A549 treated with CpdA at 1 μM for 4 hours (cell line): ENCODE measurements at places on chromosomes 6 and 20. TPM values are rescaled to one million over a fixed set of nuclear protein-coding genes. Genes with fewer than 3 reads are reported as not detected.

The TMC2 gene
- total RNA-seq: not detected in 5 replicates

The SRSF3 gene
- 482 to 699 TPM (median 516 TPM) in 5 replicates for total RNA-seq

The TREML1 gene
- total RNA-seq: not detected in 5 replicates

The PPP1R11 gene
- total RNA-seq: 41.4 to 46.0 TPM (median 43.2 TPM) in 5 replicates

The KCNK5 gene
- total RNA-seq: 0.99 to 1.4 TPM (median 1.2 TPM) in 5 replicates

The C20orf202 gene
- total RNA-seq: 0.03 TPM in 1 of 5 replicates, not detected in the others

The RAMACL gene
- total RNA-seq: 0.05 to 0.23 TPM (median 0.12 TPM) in 5 replicates

The PDE10A gene
- total RNA-seq: 31.7 to 36.3 TPM (median 33.0 TPM) in 5 replicates

The CST5 gene
- total RNA-seq: not detected in 5 replicates

The HEY2 gene
- 0.06 TPM in 1 of 5 replicates, not detected in the others for total RNA-seq

The IP6K3 gene
- 0.05 to 0.14 TPM (median 0.09 TPM) in 3 of 5 replicates, not detected in the others for total RNA-seq

The ENPP1 gene
- total RNA-seq: 1.0 to 2.2 TPM (median 1.6 TPM) in 5 replicates

The DYNLT2 gene
- 0.47 to 0.78 TPM (median 0.55 TPM) in 5 replicates for total RNA-seq

The ELOVL4 gene
- total RNA-seq: 1.5 to 2.0 TPM (median 1.7 TPM) in 5 replicates

The CTCFL gene
- total RNA-seq: 0.12 TPM in 1 of 5 replicates, not detected in the others

The CLIC5 gene
- total RNA-seq: not detected in 5 replicates

The SOBP gene
- 0.93 to 1.2 TPM (median 1.1 TPM) in 5 replicates for total RNA-seq

The VWA7 gene
- 0.61 to 2.0 TPM (median 1.5 TPM) in 5 replicates for total RNA-seq

The TREML4 gene
- total RNA-seq: not detected in 5 replicates

The SYCP2 gene
- total RNA-seq: 0.24 to 1.1 TPM (median 0.54 TPM) in 5 replicates

The PRSS16 gene
- total RNA-seq: 3.1 to 4.7 TPM (median 4.0 TPM) in 5 replicates

The ADAM33 gene
- 0.05 to 0.06 TPM in 2 of 5 replicates, not detected in the others for total RNA-seq

The OPRM1 gene
- total RNA-seq: not detected in 5 replicates

The RIMS4 gene
- 1.0 to 1.7 TPM (median 1.6 TPM) in 5 replicates for total RNA-seq

The ULBP2 gene
- 2.9 to 3.9 TPM (median 3.7 TPM) in 5 replicates for total RNA-seq

The TFAP2B gene
- total RNA-seq: not detected in 5 replicates

The SLC35D3 gene
- total RNA-seq: 0.06 to 0.15 TPM (median 0.06 TPM) in 4 of 5 replicates, not detected in the other

The PHACTR1 gene
- 0.08 TPM in 1 of 5 replicates, not detected in the others for total RNA-seq

The TREM1 gene
- total RNA-seq: 0.23 to 0.49 TPM (median 0.29 TPM) in 3 of 5 replicates, not detected in the others

The AGPAT1 gene
- 32.1 to 40.9 TPM (median 40.2 TPM) in 5 replicates for total RNA-seq

The TBX18 gene
- 14.9 to 20.4 TPM (median 18.6 TPM) in 5 replicates for total RNA-seq

The ASIP gene
- total RNA-seq: not detected in 5 replicates

The EYA2 gene
- total RNA-seq: 2.6 to 4.0 TPM (median 3.2 TPM) in 5 replicates
